ENCODE measurements at places on chromosomes 6 and 20.

- DNase-seq, result peak; percentile 73
These were observed 695.2 kb downstream of the PHF3 start for GRCh38 chr6:64330694-64331307.

DNA sequence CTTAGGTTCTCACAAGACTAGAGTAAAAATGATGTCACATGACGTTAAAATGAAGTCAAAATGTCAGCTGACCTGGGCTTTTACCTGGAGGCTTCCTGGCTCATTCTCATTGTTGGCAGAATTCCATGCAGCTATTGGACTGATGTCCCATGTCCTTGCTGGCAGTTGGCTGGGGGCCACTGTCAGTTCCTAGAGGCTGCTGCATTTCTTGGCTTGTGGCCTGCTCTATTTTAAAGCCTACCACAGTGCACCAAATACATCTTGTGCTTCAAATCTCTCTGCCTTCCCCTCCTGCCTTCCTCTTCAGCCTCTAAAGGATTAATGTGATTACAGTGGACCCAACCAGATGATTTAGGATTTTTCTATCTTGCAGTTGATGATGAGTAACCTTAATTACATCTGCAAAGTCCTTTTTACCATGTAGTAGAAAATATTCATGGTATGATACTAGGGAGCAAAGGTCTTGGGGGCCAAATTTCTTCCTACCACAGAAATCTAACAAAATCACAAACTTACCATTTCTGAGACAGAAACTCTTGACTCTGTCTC is 81.9 kb downstream of the FIG4 start:
- DNase-seq, result no peak

- DNase-seq, result no peak
These were observed 53.4 kb upstream of the CD93 start for GRCh38 chr20:23139524-23139923.

- DNase-seq, result no peak
These were observed 733.3 kb downstream of the HACE1 start for GRCh38 chr6:104126315-104127005.

DNA sequence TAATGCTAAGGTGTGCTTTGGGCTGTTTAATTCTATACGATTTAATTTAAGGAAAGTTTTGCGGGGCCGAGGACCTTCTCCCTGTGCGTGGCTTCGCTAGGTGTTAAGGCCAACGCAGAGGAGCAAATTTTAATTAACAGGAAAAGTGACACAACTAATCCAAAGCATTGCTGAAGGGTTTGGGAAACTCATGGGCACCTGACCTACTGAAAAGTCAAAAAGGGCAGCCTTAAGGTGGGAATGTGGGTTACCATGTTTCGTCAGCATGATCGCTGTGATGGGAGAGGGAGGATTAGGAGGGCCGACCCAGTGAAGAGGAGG is 415 bp upstream of the CUL9 start:
- DNase-seq, result no peak

- no peak for DNase-seq
These were observed 16.4 kb downstream of the SLC17A5 start for GRCh38 chr6:73637404-73637803.

GRCh38 chr6:100134703-100135102 is 140.7 kb upstream of the MCHR2 start:
- DNase-seq, result no peak

- DNase-seq, result no peak
These were observed 37.6 kb downstream of the ADNP start for GRCh38 chr20:50893620-50894019.
